ENCODE measurements at places on chromosomes 3 and 15. TPM values are rescaled to one million over a fixed set of nuclear protein-coding genes. Genes with fewer than 3 reads are reported as not detected.

DNA sequence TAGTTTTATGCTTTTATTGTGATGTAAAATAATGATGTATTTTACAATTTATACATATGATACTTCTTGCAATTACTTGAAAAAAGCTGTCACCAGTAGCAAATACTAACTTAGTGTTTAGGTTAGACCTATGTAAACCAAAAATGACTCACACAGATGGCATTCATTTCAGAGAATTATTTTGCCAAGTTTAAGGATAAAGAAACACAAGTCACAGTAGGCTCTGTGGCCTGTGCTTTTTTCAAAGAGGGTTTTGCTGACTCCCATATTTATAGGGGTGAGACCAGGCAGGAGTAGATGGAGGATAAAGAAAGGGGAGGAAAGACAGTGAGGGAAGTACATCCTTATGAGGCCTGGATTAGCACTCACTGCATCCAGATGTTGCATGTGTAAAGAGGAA lies 356.6 kb upstream of the NPAP1 start:
- DNase-seq, result no peak

GRCh38 chr3:53144862-53145712 lies 14.9 kb upstream of the RFT1 start:
- DNase-seq, result no peak

DNA sequence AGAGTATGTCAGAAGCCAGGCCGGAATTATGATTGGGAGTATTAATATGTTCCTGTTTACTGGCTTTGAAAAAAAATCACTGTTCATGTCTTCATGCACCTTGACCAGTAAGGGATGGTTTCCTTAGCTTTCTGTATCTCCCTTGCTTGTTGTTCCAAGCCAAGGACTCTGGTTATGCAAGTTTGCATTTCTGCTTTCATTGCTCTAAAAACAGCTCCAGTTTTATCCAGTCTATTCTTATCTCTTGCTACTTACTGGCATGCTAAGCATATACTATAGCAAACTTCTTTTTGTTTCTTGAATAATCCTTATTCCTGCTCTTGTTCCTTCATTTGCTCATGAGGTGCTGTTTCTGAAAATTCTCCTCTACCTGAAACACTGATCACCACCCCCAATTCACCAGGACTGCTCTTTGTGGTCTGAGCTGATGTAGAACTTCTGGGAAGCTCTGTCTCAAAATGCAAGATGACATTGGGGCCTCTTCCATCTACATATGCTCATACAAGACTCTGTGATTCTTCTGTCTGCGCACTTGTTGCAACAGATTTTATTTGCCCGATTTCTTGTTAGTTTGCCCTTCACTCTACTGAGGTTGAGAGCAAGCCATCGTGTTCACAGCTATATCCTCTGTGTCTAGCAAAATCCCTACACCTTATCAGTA lies 173.0 kb downstream of the EBLN2 start:
- DNase-seq, result no peak

Gene GOLGA8T
- total RNA-seq, result not detected

Gene LYZL4
- total RNA-seq, result not detected

Gene FANCD2OS
- not detected for total RNA-seq
